ENCODE measurements at places on chromosomes 6 and 20.

DNA sequence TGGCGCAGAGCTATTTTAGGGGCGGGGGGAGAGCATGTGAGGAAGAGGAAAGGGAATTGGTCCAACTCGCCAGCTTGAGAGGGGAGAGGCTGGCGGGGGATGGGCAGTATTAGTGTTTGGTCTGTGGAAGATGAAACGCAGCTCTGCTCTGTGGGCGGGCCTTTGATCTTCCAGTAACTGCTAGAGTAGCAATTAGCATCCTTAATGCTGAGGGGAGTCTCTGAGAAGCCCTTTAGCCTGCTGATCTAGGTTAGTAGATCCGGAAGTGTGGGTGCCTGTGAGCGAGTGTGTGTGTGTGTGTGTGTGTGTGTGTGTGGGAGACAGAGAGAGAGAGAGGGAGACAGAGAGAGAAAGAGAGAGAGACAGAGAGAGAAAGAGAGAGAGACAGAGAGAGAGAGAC lies 117.2 kb upstream of the BACH2 start:
- DNase-seq: peak; percentile 49

DNA sequence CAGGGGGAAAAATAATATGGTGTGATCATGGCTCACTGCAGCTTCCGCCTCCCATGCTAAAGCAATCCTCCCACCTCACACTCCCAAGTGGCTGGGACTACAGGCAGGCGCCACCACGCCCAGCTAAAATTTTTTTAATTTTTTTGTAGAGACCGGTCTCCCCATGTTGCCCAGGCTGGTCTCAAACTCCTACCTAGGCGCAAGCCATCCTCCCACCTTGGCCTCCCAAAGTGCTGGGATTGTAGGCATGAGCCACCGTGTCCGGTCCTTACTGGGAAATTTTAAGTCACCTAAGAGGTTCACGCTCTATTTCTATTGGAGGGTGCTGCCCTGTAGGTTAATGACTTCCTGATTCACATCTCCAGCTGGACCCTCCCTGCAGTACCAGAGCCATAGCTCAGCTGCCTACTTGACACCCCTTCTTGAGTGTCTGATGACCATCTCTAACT lies 626 bp upstream of the CDK5RAP1 start:
- no peak for DNase-seq

GRCh38 chr6:125714441-125715090 lies 34.9 kb upstream of the HEY2 start:
- DNase-seq: no peak

DNA sequence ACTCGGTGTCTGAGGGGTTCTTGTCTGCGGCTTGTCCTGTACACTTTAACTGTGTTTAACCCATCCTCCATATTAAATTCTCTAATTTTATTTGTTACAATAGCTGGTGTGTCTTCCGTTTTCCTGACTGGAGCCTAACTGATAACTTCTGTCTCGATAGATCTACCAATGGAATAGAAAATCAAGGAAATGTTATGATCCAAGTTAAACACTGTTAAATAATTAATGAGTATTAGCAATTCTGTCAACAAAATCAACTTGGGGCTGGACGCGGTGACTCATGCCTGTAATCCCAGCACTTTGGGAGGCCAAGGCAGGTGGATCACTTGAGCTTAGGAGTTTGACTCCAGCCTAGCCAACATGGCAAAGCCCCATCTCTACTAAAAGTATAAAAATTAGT lies 81.7 kb downstream of the DNAH8 start:
- no peak for DNase-seq

GRCh38 chr6:107786709-107787588 lies 37.2 kb downstream of the SCML4 start:
- no peak for DNase-seq

- DNase-seq: no peak
These were observed 92.8 kb upstream of the TMEM30A start for GRCh38 chr6:75377386-75377785.

- DNase-seq: no peak
These were observed 179.5 kb downstream of the TFAP2A start for GRCh38 chr6:10235344-10235743.

DNA sequence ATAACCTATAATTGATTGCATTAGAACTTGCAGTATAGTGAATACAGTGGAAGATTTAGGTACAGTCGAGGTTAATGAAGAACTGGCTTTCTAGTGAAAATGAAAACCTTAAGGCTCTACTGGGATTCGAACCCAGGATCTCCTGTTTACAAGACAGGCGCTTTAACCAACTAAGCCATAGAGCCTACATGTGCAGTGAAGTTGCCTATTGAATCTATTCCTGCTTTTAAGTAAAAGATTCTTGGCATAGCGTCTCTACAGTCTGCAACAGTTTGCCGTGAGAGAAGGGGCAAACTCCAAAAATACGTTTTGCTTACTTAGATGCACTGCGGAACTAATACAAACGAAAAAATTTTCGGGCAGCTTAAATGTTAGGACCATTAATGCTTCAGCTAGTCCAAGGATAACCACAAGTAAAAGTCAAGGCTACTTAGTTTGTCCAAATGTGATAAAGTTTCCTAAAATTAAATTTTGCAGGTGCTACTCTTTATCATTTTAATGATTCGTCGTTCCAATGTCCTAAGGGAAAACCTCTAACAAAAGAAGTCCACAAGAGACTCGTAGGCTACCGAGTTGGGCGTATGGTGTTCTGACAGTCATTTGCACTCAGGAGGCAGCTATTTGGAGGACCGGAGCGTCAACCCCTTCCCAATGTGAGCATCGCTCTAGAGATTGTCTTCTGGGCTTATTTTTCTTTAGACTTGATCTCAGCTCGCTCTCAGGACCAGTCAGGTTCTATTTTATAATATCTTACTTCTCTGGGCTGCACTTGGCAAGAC lies 31.3 kb upstream of the ZSCAN23 start:
- no peak for DNase-seq

- DNase-seq: no peak
These were observed 39.5 kb downstream of the HDDC2 start for GRCh38 chr6:125262016-125263013.

- no peak for DNase-seq
These were observed 113.9 kb downstream of the NFATC2 start for GRCh38 chr20:51428401-51429143.

- no peak for DNase-seq
These were observed 151.5 kb downstream of the CFAP61 start for GRCh38 chr20:20203784-20204183.

DNA sequence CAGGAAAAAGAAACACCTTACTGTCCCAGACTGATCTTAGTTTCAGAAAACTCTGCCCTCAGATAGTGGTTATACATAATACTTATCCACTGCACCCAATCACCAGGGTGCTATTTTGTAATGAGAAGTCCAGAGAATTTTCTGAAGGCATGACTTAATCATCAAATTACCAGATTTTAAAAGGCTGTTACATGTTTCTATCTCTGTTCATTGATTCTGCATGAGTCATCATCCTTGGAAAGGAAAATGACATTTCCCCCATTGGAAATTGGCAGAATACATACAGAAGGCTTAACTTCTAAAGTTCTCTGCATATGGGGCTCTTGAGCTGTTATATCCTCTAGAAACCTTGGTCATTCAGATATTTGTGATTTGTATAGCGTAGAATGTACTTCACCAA lies 587.9 kb upstream of the FLRT3 start:
- DNase-seq: no peak

- no peak for DNase-seq
These were observed 33.2 kb upstream of the PNISR start for GRCh38 chr6:99458319-99458718.

- DNase-seq: no peak
These were observed 25.3 kb downstream of the MDN1 start for GRCh38 chr6:89794324-89794723.

DNA sequence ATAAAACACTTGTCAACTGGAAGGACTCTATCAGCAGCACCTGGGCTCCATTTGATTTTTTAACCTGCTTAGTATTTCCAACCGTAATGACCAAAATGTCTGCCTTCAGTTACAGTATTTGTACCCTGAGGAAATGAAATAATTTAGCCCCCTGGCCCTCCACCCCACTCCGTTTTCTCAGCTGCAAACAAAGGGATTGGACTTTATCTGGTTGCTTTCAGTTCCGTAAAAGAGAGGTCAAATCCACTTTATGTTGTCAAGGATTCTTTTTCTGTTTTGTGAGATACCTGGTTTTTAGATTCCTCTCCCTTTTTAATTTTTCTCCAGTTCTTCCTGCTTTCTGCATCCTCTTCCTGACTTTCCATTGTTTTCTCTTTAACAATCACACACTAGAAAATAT lies 64.4 kb upstream of the BMP2 start:
- DNase-seq: no peak

GRCh38 chr20:39676241-39676640 lies 714.1 kb downstream of the DHX35 start:
- no peak for DNase-seq

GRCh38 chr6:168165891-168166290 lies 86.9 kb upstream of the FRMD1 start:
- DNase-seq: no peak

DNA sequence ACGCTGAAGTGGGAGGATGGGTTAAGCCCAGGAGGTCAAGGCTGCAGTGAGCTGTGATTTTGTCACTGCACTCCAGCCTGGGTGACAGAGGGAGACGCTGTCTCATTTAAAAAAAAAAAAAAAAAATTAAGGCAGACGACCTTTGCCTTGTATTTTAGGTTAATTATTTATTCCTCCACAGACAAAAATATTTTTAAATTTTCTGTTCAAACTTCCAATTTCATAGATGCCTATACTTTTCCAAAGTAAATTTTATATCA lies 6.3 kb upstream of the SMIM28 start:
- DNase-seq: no peak

- DNase-seq: no peak
These were observed 2.1 kb downstream of the COL12A1 start for GRCh38 chr6:75203721-75204120.

- no peak for DNase-seq
These were observed 3.9 kb upstream of the SIGLEC1 start for GRCh38 chr20:3716195-3716834.

DNA sequence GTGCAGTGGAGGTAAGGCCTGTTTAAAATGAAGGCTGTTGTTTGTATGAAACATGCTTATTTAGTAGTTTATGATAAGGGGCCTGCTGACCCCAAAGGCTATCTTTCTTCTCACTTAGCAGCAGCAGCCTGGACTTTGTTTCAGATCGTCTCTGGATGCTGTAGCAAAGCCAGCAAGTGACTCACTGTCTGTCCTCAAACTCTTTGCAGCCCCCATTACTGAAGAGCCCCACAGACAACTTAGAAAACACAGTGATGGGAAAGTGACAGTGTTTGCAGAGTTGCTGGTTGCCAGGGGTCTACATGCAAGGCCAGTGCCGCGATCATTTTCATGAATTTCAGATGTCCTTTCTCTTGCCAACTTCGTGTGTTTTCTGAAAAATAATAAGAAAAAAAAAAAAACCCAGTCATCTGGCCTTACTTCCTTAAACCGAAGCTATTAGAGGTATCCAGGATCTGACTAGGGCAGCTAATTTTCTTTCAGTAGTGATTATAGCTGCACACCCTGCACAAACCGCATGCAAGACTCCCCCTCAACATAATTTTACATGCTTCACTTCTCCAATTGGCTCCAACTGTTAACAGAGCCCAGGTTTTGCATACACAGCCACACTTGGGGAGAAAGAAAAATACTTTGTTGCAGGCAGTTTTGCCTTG lies 11.6 kb upstream of the F13A1 start:
- no peak for DNase-seq

DNA sequence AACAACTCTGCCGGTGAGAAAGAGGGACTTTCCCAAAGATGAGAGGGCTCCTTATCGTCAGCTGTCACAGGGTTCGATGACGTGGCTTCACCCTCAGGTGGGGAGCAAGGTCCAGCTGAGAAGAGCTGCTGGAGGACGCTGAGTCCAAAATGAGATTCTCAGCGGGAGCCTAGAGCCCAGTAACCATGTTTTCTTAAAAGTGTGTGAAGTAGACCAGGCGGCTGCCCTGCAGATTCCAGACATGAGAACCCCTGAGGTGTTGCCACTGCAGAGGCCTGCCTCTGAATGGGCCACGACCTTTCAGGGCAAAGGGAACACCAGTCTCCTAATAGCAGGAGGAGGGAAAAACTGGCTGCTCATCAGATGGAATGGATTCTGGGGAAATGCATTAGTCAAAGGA lies 375.1 kb downstream of the BTBD9 start:
- DNase-seq: no peak

DNA sequence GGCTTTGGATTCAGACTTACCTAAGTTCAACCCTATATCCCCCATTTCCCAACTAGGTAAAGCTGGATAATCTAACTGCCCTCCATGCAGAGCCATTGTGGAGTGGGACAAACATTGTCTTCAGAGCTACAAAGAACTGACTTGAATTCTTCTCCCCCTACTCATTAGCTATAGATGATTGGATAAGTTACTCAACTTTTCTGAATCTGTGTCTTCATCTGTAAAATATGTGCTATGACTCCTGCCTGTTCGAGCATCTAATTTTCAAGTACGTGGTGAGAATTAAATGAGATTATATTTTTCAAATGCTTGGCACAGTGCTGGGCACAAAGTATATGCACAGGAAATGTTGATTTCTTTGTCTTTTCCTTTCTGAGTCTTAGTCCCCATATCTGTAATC lies 240.3 kb upstream of the TCF21 start:
- no peak for DNase-seq

DNA sequence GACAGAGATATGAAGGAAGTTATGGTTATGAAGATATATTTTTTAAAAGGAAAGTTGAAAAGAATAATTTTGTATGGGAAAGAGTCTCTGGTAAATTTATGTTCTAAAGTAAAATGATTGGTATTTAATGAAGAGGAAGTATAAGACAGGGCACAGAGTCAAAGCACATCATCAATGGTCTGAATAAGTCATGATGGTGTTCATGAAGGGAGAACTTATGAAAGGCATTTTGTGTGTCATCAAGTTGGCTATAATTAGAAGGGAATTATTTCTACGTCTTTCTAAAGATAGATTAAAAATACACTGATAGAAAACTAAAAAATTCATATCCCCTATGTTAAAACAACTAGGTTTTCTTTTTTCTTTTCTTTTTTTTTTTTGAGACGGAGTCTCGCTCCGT lies 21.4 kb upstream of the SNAI1 start:
- DNase-seq: no peak

DNA sequence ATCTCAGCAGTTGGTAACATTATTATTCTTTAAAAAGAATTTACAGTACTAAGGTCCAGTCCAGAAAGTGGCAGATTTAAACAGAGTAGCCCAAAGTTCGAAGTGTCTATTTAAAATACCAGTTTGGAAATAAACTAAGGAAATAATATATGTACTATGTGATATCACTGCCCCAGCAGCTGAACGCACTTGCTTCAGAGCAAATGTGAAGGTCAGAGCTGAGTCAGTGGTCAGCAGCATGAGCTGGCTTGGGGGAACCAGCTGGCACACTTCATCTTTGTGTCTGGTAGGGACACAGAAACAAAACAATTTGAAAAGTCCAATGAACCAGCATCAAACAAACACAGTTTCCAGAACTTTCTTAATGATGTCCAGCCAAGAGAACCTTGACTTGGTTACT lies 15.4 kb downstream of the TMEM14B start:
- no peak for DNase-seq

GRCh38 chr20:25199473-25200260 lies 4.2 kb downstream of the ENTPD6 start:
- no peak for DNase-seq

- no peak for DNase-seq
These were observed 2.4 kb upstream of the PYGB start for GRCh38 chr20:25245461-25245860.

- DNase-seq: no peak
These were observed 128.5 kb downstream of the TPBG start for GRCh38 chr6:82492134-82492533.

- no peak for DNase-seq
These were observed 127.0 kb upstream of the MAN1A1 start for GRCh38 chr6:119476554-119476953.

All from caudate nucleus (tissue), 63 donors.